ENCODE measurements at places on chromosomes 2 and 18.

DNA sequence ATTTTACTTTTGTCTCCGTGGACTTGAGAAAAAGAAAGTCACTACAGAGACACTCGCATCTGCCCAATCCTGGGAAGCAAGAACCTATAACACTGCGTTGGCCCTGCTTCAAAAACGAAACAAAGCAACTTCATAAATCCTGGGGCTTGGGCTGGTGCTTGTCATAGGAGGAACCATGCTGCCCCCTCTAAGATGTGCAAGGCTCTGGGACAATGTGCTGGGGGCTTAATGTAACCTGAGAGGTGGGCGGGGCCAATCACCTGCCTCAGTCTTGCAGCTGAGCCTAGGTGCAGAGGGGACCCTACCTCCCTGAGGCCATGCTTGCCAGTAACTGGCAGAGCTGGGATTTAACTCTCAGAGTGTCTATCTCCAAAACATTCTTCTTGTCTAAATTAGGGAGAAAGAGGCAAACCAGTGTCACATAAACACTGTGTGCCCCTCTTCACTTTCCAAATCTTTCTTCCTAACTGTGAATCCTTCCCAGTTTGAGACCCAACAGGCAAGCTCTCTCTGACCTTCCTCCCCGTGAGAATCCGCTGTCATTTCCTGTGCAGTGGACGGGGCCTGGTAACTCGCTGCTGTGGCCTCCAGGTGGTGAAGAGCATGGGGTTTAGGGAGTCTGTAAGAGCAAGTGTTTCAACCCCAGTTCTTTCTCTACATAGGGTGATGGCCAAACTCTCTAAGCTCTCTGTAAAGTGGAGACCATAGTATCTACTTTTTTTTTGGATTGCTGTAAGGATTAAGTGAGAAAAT is 115.1 kb downstream of the ACKR3 start:
- no peak for DNase-seq

DNA sequence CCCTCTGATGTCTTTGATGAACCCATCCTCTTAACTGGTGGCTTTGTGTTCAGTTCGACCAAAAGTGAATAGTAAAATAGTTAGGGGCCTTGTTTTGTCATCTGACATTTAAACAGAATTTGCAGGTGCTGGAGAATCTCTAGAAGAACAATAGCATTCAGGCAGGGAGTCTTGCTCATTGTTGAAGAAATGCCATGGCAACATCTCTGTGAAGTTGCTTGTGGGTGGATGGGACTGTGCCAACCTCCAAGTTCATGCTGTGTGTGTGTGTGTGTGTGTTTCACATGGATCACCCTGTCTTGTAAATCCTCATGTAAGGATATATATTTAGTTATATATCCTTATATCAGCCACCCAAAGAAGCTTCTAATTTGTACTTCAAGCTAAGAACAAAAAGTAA is 66.7 kb downstream of the SKA1 start:
- DNase-seq, result no peak

GRCh38 chr2:54504866-54505265 is 48.7 kb downstream of the SPTBN1 start:
- DNase-seq, result no peak

GRCh38 chr18:2617401-2617998 is 38.0 kb upstream of the SMCHD1 start:
- no peak for DNase-seq

- DNase-seq, result peak; percentile 60
These were observed 131.9 kb downstream of the MYO1B start for GRCh38 chr2:191376981-191377629.

- DNase-seq, result no peak
These were observed at the start of gene WIPF1 for GRCh38 chr2:174597345-174598047. Gene WIPF1, minus strand, starts transcription at chr2:174597804. Its CDS starts 12,231 bp downstream, at chr2:174585573.

DNA sequence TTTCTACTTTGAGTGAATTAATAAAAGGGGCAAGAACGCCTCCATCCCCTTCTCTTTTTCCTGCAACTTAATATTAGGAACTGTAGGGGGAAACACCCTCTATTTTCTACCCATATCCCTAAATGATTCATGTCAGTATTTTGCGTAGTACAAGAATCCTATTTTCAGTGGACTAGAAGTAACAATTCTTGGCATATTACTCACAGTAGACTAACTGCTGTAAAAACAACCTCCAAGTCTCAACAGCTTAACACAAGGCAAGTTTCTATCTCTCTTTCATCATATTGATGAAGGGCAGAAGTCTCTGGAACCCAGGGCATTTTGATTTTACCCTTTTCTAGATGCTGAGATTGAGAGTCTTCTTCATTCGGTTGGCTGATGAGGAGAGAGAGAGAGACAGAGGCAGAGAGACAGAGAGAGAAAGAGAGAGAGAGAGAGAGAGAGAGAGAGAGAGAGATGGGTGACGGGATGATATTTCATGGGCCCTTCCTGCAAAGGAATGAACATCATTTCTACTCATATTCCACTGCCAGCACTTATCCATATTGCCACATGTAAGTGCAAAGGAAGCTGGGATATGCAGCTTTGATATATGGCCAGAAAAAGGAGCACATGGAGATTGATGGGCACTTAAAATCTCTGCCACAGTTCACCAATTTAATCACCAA is 481.6 kb downstream of the LPIN1 start:
- DNase-seq, result no peak

DNA sequence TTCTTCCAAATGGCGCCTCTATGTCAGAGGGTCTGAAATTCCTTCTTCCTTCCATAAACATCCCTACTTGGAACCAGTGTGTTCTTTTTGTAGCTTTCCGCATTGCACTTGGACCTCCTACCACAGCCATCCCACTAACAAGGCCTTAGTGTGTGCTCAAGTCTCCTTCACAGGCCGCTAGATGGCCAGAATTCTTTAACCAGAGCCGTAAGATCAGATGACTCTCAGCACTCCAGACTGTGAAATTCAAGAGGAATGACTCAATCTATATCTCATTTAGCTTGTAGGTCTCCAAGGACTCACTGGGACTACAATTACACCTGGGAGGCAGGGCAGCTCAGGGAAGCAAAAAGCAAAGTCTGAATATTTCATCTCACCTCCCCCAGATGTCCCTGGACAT is 298.9 kb downstream of the EIPR1 start:
- peak; percentile 19 for DNase-seq

Data from HEK293T (cell line).